Panc1 (cell line): ENCODE measurements at places on chromosomes 3 and 15. TPM values are rescaled to one million over a fixed set of nuclear protein-coding genes. Genes with fewer than 3 reads are reported as not detected.

The MITF gene
- 10.8 TPM for total RNA-seq

The PRTG gene
- total RNA-seq = 11.4 TPM

The GCNT3 gene
- not detected for total RNA-seq

The KY gene
- not detected for total RNA-seq

The CCRL2 gene
- total RNA-seq = not detected

The CHRNA3 gene
- total RNA-seq = 0.31 TPM

The GOLGA8K gene
- total RNA-seq = 1.5 TPM

The APH1B gene
- 14.0 TPM for total RNA-seq

GRCh38 chr3:65758876-65759598, 279.7 kb downstream of the MAGI1 start:
- no peak for DNase-seq

GRCh38 chr3:184156522-184156955, 1.4 kb downstream of the DVL3 start:
- DNase-seq = no peak

GRCh38 chr15:99105514-99106341, 848 bp downstream of the SYNM start:
- no peak for DNase-seq

DNA sequence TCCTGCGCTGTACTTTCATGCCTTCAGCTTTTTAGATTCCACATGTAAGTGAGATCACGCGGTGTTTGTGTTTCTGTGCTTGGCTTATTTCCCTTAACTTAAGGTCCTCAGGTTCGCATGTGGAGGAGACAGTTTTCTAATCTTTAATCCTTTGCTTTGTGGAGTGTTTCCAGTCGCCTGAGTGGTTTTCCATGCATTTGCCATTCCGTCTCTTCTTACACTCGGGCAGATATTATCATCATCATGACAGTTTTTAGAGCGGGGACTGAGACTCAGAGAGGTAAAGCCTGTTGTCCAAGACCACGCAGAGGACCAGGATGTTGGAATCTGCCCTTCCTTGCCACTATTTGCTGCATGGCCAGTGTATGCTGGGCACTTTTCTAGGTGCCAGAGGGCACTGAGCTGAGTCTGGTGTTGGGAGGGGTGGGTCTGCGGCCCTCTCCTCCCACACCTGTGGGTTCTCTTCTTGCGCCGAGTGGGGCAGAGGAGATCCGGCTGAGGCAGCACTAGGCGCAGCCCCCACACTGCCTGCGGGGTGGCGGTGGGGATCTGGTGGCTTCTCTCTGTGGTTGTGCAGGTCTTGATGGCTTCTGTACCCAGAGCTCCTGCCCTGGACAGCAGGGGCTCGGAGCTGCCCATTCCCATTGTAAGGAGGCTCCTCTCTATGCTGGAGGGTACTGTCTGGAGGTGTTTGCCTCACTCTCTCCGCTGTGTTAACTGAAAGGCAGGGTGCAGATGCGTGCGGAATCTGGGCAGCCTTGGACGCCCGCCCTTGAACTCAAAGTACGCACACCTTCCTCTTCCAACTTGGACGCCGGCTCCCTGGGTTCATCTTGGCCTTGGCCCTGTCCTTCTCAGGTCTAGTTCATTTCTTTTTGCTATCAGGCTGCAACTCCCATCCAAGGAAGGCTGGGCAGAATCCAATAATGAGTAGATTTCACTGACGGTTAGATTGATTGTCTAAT, 156.0 kb upstream of the RGMA start:
- no peak for DNase-seq

DNA sequence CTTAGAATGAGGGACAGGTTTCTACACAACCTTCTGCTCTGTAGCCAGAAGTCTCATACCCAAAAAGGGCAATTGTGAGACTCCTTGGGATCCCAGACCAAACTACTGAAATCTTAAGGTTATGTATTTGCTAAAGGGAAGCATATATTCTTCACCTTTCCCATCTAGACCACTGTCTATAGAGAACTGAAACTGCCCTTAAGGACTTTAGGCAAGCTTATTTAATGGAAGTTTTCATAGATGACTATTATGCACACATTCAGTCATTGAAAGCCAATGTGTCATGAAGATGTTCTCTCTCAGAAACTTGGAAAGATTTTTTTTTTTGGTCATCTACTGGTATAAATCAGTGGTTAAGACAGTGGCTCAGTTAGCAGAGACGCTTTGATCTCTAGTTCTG, 365.3 kb downstream of the MCTP2 start:
- no peak for DNase-seq

GRCh38 chr15:94360251-94360685, 128.9 kb downstream of the MCTP2 start:
- DNase-seq = no peak

GRCh38 chr3:55984626-55985025, 483.6 kb downstream of the ERC2 start:
- no peak for DNase-seq

DNA sequence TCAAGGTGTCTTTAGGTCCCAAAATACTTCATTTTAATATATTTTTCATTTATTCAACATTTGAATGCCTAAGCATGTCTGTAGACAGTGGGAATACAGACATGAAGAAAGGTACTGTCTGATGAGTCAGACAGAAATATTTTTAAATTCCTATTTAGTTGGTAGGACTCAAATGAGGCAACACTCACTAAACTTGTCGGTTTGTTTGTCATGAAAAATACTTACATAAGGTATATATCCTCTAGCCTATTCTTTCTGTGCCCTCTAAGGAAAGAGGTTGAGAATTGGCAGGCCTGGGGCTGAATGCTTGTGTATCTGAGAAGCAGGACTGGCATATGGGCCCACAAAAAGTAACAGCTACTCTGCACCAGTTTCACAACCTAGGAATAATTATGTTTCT, 423.6 kb upstream of the MDFIC2 start:
- no peak for DNase-seq

DNA sequence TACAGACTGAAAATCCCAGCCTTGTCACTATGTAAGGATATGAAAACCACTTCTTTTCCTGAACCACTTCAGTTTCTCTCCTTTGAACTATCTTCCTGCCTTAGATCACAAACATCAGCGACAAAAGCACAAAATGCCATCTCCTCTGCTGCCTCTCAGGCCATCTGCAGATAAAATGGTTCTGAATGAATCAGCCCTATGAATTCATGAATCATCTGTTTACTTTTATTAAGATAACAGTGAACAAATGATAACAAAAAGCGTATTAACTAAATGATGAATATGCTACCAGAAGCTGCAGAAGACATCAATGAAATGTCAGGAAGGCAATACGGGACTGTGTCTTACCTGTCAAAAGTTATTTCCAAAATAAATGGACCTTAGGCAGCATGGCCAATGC, 928.1 kb downstream of the ROBO1 start:
- no peak for DNase-seq

DNA sequence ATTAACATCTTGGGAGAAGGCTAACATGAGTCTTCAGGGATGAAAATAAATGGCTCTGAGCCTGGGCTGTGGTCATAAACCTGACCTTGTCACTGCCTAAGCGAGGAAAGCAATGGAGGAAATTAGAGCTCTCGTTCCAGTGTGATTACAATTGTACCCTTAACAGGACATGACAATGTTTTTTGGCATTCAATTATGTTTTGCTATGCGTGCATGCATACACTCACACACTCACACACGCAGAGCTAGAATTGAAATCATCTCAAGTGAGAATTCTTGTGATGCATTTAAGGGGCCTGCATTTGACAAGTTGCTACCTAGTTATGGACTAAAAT, 24.1 kb downstream of the ZNF80 start:
- DNase-seq = no peak

- DNase-seq = no peak
Measured at GRCh38 chr3:117523418-117523817, 813.8 kb downstream of the TUSC7 start.

DNA sequence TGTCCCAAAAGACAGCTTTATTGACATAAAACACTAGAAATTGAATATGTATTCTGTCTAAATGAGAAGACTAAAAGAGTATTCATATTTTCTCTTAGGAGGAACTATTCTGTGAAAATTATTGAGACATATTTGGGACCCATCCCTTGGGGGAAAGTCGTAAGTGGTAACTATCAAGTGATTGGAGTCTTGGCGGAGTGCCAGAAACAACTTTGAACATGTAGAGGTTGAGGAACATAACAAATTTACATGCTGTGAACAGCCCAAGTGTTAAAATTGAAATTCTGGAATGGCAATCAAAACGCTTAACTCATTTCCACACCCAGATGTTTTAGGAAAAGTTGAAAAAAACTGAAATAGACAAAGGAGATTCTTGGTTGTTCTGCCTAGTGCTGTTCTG, 1034.6 kb downstream of the NSUN3 start:
- DNase-seq = no peak

GRCh38 chr3:59839283-59839682, 789.5 kb upstream of the CFAP20DC start:
- no peak for DNase-seq

- DNase-seq = no peak
Measured at GRCh38 chr15:80234883-80235282, 17.1 kb downstream of the CTXND1 start.

DNA sequence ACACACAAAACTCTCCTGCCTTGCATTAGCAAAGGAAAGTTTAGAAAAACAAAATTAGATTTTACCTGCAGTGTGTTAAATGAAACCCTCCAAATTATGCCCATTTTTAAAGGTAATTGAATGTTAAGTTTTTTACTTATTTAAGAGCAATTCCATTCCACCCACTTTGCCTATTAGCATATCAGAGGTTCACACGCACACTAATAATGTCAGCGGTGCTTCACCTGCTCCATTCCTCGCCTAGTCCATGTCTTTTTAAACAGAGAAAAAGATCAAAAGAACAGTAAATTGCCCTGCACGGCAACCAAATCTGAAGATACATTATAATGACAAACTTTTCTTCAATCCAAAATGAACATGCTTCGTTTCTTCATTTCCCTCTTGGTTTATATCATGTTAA, 97.3 kb upstream of the LRRN1 start:
- no peak for DNase-seq

DNA sequence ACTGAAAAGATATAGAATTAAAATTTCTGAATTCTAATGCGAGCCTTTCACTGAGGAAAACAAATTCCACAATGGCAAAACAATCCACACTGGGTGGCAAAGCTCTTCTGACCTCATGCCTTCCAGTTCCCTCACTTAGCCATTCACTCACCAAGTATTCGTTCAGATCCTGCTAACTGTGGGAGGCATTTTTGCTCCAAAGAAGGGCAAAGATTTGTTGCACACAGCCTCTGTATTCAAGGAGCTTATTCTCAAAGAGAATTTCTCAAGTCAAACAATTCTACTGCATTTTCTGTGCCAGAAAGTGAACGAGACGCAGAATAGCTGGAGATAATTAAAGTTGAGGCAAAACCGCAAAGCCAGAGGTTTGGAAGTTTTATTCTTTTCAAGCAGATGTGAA, 77.3 kb downstream of the CPNE4 start:
- no peak for DNase-seq

- no peak for DNase-seq
Measured at GRCh38 chr3:114846779-114847178, 300.3 kb downstream of the ZBTB20 start.

DNA sequence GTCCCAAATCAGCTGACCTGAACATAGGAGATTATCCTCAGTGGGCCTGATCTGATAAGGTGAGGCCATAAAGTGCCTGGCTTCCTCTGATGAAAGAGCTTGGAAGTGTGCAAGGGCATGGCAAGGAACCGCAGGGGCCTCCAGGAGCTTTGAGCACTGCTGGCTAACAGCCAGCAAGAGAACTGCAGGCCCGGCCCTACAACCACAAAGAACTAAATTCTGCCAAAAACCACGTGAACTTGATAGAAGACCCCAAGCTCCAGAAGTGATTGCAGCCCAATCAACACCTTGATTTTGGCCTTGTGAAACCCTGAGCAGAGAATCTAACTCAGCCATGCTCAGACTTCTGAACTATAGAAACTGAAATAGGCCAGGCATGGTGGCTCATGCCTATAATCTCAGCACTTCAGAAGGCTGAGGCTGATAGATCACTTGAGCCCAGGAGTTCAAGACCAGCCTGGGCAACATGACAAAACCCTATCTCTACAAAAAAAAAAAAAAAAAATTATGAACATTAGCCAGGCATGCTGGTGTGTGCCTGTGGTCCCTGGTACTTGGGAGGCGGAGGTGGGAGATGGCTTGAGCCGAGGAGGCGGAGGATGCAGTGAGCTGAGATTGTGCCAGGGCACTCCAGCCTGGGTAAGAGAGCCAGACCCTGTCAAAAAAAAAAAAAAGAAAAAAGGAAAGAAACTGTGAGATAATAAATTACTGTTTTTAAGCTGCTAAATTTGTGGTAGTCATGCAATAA, 7.7 kb upstream of the DIS3L start:
- no peak for DNase-seq

- DNase-seq = no peak
Measured at GRCh38 chr3:50978991-50979667, 304.4 kb downstream of the DOCK3 start.

DNA sequence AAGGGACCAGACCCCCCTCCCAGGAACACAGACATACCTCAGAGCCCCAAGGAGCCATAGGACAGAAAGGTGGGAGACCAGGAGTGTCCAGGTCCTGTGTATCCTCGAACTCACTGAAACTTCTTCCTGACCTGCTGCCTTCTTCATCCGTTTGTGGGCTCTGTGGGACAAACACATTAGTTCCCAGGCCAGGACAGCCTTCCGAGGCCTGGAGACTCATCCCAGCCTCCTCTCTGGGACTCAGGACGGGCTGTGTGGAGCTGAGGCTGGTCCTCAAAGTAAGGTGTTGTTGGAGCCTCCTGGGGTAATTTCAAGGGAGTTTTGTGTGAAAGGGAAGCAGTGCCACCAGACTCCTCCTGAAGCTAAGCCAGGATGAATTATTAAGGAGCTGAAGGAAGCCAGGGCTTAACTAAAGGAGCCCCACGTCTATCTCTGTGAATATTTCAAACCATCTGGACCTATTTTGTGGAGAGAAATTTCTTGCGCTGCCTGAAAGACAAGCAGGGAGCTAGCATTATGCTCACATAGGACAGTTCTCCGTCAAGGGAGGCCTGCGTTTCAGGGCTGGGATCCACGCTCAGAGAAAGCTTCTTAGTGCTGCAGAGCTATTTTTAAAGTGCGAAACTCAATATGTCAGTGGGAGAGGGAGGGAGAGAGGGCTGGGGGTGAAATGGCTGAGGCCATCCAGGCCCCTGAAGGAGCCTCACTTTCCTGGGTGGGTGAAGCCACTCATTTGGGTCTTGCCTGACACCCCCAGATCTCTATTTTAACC, 29.8 kb upstream of the PLA2G4E start:
- DNase-seq = no peak

DNA sequence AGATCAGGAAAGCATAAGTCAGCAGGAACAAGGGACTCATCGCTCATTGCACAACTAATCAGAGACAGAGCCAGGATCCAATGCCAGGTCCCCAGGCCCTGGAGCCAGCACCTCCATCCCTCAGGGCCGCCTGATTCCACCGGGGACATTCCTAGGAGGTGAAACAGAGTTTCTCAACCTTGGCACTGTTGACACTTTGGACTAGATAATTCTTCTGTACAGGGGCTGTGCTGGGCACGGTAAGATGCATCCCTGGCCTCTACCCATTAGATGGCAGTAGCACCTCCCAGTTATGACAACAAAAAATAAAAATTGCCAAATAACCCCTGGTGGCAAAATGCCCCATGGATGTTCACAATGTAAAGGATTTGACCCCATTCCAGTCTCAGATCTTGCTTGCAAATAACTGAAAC, 127.7 kb downstream of the MTHFS start:
- DNase-seq = no peak
